ENCODE measurements at places on chromosomes 12 and 14.

- DNase-seq, result no peak
Observed at GRCh38 chr12:97404093-97404492, 58.5 kb upstream of the RMST start.

DNA sequence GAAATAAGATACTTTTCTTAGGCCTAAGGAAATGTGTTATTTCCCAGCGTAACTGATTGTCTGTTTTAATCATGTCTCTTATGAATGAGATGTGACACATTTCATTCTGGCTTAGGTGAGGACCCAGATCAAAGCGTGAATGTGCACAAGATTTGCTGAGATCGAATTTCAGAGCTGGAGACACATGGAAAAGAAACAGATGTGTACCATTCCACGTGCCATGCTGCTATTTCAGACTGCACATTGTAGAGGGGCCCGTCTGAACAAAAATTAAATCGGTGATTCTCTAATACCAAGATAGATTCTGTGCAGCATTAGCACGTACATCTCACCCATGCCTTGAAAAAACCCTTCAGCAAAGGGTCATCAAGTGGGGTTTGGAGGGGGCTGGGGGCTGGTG lies 290.4 kb downstream of the AACS start:
- DNase-seq, result no peak

GRCh38 chr12:132322206-132323132 lies 6.9 kb downstream of the GALNT9 start:
- no peak for DNase-seq

DNA sequence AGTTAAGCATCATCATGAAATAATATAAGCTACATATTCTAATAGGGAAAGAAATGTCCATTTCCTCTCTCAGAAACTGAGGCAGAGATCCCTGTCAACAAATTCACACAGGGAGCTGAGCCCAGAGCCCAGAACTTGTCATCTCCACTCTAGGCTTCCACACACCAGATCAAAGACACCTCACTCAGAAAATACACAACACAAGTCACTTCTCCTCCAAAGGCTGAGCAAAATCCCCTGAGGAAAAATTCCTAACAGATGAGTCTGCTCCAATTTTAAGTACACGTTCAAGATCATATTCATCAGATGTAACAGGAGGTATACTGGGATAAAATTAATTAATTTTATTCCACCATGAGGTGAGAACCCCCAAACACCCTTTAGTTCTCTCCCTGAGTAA lies 227.3 kb downstream of the DPF3 start:
- no peak for DNase-seq

- peak; percentile 22 for DNase-seq
Observed at GRCh38 chr12:124626971-124627411, 59.6 kb upstream of the NCOR2 start.

- no peak for DNase-seq
Observed at GRCh38 chr12:132624186-132624855, 5.7 kb downstream of the P2RX2 start.

DNA sequence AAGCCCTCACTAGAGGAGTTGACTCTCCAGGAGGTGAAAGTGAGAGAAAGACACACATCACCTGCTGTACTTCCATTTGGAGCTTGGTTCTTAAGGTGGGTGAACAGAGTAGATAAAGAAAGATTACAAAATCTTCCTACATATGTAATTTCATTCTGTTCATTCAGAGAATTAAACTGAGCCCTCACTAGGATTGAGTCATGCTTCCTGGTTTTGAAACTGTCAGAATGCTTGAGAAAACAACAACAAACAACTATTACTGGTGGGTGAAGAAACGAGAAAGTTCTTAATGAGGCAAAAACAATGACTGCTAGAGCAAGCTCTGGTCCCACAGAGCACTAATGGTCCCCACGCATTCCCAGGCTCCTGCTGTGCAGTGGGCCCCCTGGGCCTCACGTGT lies 841.7 kb downstream of the VRK1 start:
- DNase-seq, result no peak

GRCh38 chr12:34107781-34108404 lies 85.6 kb downstream of the ALG10 start:
- no peak for DNase-seq

- DNase-seq, result no peak
Observed at GRCh38 chr12:116492703-116493324, 66.4 kb upstream of the MAP1LC3B2 start.

DNA sequence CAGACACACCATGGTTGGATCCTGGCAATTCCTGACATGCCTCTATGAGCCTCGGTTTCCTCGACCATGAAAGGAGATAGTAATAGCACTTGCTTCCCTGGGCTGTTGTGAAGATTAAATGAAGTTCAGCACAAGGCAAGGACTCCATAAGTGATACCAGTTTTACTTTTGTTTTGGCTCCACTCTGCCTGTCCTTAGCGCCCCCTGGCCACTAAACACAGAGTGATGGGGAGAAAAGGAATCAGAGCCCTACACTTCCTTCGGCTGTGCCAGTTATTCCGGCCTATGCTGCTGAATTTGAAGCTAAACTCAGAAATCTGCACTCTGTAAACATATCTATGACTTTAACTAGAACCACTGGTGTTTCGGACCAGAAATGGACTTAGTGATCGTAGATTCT lies 173.8 kb downstream of the C12orf75 start:
- no peak for DNase-seq

DNA sequence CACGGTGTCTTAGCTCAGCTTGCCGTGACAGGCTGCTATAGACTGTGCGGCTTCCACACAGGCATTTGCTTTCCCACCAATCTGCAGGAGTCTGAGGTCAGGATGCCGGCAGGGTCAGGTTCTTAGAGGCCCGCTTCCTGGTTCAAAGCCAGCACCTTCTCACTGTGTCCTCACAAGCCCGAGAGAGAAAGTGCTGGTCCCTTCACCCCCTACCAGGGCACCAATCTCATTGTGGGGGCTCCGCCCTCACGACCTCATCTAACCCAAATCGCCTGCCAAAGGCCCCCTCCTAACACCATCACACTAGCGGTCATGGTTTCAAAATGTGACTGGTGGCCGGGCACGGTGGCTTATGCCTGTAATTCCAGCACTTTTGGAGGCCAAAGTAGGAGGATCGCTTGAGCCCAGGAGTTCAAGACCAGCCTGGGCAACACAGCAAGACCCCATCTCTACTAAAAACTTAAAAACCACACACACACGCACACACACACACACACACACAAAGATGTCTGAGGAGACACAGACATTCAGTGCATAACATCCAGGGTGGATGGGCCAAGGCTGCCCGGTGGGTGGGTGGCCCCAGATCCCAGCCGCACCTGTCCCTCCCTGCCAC lies 26.8 kb downstream of the MMP17 start:
- DNase-seq, result no peak

- no peak for DNase-seq
Observed at GRCh38 chr12:39627914-39628313, 8.3 kb upstream of the ABCD2 start.

DNA sequence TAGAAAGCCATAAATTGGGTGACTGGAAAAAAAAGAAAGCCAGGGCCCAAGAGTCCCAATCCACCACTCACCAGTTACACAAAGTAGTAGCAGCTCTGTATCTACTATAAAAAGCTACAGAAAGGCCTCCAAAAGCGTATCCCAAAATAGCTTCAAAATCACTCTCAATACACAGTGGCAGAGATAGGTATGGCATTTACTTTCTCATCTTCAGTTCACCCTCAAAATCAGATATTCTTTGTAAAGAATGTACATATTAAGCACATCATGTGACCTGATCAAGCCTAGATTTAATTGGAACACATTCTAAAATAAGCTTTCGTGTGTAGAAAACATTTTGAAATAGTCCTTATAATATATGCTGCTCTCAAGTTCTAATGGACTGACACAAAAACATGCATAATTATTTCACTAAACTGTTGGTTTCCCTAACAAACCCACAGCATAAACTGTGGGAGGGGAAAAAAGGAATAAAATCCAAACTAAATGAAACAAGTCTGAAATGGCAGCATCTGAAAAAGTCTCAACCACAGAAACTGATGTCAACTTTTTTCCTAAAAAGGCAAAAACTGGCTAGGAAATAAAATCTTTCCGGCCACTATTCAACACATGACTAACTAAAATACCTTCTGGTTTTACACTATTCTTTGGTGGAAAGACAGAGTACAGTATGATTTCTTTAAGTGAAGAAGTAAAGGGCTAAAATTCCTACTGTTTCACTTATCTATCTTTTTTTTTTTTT lies 25.9 kb downstream of the UBE2N start:
- DNase-seq, result no peak

DNA sequence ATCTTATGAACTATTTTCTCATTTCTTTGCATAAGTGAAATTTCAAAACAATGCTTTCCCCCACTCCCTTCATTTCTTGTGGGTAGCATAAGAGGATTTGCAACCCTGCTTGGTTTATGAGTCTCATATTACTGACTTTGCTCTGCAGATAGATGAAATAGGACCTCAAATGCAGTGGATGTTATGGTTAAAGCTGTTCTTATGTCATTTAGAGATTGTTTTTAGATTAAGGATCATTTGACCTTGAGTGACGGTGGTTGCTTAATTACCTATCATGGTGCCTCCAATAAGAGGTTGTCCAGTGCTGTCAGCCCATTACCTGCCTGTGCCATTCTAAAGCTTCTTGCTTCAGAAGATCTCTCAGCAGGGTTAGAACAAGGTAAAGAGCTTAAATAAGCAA lies 351.4 kb upstream of the ATP2B1 start:
- DNase-seq, result no peak

GRCh38 chr12:124020514-124020949 lies 47.5 kb downstream of the ZNF664 start:
- no peak for DNase-seq

GRCh38 chr14:85978582-85979250 lies 448.8 kb downstream of the FLRT2 start:
- no peak for DNase-seq

DNA sequence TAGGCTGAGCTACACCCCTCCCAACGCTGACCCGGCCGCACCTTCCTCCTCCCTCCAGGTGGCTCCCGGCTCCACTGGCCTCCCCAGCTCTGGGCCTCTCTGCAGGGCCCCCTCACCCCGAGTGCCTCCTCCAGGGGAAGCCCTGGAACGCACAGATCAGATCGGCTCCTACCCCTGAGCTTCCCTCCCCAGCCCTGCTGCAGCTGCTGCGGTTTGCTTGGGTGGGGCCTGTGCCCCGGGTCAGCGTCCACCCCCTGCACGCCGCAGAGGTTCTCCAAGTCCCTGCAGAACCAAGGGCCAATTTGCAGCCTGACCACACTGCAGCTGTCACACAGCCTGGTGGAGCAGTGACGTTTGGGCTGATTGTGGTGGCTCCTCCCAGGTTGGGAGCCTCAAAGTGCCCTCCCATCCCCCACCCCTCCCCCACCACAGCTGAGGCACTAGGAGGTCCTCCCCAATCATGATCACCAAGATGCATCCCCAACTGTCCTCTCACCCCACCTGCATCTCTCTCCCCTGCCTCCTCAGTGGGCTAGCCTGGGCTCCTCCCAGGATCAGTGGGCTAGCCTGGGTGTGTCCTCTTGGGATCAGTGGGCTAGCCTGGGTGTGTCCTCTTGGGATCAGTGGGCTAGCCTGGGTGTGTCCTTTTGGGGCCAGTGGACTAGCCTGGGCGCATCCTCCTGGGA lies 12.8 kb upstream of the FBRSL1 start:
- DNase-seq, result no peak

- DNase-seq, result no peak
Observed at GRCh38 chr12:184811-185575, 29.0 kb downstream of the SLC6A12 start.

DNA sequence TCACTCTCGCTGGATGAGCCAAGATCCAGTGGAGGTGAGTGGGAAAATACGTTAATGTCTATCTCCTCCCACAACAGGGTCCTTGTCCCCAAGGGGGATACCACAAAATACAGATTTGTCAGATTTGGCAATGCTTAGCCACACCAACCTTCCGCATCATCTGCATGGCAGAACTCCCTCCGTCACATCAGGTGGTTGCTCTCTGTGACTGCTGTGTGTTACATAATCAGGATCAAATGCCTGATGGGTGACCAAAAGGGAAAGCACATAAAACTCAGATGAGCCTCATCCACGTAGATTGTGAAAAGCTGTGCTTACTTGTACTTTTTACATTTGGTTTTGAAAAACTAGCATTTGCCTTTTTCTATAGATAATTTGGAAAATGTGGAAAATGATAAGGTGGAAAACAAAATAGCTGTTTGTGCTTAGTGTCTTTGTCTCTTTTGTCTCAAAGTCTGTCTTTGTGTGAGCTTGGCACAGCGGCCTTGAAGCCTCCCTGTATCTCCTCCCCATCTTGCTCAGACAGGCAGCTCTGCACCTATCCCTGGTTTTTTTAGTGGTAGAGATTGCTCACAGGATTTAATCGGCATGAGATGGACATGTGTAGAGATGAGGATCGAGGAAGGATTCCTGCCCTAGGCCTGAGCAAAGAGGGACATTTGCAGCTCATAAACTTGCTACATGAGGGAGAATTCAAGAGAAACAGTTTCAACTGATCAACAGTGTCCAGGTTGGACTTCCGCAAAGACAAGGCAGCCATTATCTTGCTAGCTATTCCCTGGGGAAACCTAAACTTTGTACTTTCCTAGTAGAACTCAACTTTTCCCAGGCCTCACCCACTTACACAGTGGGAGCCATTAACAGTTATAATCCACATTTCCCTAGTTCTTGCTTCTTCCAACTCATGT lies 3.6 kb upstream of the FGF6 start:
- no peak for DNase-seq

DNA sequence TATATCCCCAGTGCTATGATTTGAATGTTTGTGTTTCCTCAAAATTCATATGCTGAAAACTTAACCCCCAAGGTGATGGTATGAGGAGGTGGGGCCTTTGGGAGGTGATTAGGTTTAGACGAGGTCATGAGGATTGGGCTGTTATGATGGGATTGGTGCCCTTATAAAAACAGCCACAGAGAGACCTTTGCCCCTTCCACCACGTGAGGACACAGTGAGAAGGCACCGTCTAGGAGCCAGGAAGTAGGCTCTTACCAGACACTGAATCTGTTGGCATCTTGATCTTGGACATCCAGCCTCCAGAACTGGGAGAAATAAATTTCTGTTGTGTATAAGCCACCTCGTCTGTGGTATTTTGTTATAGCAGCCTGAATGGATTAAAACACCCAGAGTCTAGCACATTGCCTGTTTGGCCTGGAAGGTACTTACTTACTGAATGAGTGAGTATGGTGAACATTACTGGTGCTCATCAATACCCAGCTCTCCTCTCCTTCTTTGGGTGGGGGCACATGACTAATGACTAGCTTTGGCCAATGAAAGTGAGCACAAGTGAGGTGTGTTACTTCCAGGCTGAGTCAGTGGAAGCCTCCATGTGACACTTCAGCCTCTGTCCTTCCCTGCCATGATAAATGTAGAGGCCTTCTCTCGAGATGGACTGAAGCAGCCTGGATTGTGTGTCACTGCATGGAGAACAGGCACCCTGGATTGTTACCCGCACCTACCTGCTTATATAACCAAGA lies 72.4 kb upstream of the CHST11 start:
- DNase-seq, result no peak

DNA sequence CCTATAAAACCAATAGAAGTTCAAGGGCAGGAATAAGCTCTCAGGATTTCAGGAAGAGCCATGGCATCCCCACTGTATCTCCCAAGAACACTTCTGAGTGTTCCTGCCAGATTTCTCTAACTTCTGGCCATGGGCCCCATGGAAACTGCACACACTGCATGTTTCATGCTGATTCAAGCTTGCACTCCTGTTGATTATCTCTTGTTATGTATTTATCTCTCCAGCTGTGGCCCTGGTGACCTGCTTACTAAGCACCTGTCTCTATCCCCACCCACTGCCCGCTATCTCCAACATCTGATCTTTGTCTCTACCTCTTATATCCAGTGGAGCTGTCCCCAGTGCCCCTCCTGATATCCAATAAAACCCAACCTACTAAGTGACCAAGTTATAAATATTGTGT lies 285.3 kb downstream of the PDZRN4 start:
- DNase-seq, result no peak

- peak; percentile 78 for DNase-seq
Observed at GRCh38 chr14:22982477-22983245, at the start of gene AJUBA. Gene AJUBA (minus strand): TSS chr14:22982551. CDS start chr14:22982266, 285 bp downstream.
